ENCODE measurements at places on chromosomes 12 and 14.
A peak's percentile ranks its signal among the peaks of the same experiment; 100 is the strongest.

DNA sequence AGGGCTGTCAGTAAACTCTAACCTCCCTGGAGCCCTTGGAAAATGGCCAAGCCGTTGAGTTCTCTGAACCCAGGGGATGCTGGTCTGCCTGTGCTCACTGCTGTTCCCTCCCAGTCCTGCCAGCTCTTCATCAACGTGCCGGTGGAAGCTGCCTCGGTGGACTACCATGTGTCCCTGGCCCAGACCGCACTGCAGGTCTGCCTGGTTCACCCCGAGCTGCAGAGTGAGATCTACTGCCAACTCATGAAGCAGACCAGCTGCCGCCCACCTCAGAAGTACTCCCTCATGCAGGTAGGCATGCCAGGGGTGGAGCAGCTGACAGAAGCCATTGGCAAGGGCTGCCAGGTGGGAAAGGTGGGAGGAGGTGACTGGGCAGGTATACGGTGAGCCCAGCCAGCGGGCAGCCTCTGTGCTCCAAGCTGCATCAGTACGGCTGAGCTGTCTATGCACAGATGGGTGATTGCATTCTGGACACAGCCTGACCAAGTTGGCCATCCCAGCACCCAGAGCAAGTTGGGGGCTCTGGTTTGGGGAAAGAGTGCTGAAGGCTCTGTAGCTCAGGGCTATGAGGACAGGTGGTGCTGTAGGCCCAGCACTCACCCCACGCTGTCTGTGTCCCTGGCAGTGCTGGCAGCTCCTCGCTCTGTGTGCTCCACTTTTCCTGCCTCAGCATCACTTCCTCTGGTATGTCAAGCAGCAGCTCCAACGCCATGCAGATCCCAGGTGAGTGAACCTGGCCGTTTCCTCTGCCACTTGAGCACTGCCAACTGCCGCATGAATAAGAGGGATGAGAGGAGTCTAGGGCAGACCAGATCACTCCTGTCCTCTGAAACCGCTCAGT lies 21.9 kb downstream of the PIGH start:
- no peak for DNase-seq

GRCh38 chr12:24778486-24779304 lies 170.2 kb downstream of the BCAT1 start:
- no peak for DNase-seq

DNA sequence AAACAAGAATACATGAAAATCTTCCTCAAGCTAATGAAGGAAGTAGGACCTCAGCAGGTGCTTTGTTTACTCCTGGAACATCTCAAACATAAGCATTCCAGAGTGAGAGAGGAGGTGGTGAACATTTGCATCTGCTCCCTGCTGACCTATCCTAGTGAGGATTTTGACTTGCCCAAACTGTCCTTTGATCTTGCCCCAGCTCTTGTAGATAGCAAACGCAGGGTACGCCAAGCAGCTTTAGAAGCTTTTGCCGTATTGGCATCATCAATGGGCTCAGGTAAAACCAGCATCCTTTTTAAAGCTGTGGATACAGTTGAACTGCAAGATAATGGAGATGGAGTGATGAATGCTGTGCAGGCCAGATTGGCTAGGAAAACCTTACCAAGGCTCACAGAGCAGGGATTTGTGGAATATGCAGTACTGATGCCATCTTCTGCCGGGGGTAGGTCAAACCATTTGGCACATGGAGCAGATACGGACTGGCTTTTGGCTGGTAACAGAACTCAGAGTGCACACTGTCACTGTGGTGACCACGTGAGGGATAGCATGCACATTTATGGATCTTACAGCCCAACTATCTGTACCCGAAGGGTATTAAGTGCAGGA lies 1.9 kb downstream of the TOGARAM1 start:
- no peak for DNase-seq

DNA sequence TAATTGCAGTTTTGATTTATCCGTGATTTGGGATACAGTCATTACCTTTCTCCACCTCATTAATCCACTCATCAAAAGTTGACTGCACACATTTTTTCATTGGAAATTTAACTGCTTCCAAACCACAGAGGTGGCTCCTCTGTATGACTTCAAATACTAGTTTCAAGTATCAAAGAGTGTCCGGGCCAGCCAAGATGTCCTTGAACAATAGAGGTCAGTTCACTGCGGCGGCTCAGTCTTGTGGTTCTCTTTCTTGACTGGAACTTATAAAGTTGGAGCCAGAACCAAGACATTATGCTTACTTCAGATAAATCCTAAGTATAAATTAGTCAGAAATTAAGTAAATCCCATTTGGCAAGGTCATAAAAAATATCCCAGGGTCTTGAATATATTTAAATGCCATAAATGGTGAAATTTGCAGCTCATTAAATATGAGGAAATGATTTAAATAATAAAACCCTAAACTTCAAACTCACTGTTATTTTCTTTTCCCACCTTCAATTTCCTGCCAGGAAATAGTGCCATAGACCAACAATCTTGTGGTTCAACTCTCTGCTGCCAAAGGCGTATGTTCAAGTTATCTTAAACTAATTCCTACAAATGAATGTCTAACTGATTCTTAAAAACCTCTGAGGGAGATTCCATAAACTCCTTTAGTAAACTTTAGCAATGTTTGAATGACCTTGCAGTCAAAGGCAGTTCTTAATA lies 360.8 kb downstream of the AEBP2 start:
- DNase-seq: no peak

GRCh38 chr14:34235643-34236300 lies 226.3 kb downstream of the SPTSSA start:
- no peak for DNase-seq

DNA sequence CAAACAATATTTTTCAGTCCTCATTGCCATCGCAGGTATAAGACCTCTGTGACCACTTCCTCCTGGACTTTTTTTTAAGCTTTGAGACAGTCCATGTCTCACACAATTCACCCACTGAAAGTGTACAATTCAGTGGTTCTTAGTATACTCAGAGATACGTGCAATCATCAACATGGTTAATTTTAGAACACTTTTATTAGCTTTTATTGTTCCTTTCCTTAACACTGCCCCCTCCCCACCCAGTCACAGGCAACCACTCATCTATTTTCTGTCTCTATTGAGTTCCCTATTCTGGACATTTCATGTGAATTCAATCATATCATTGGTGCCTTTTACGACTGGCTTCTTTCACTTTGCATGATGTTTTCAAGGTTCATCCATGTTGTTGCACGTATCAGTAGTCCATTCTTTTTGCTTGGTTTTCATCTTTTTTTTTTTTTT lies 16.2 kb downstream of the NCKAP5L start:
- no peak for DNase-seq

GRCh38 chr14:99821519-99822508 lies 28.6 kb downstream of the EML1 start:
- no peak for DNase-seq

DNA sequence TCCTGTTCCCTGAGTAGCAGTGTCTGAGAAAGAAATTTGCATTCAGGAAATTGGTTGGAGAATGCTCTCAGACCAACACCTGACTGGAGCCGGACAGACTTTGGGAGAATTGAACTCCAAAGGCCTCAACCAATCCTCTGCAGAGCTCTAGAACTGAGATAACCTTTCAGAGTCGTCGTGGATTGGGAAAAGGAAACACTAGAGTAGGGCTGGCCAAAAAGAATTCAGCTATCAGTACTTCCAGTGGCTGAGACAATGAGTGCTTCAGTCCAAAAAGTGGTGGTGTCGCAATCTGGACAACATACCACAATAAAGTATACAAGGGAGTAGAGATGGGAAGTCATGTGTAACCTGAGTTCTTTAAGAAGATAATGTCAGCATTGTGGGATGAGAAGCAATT lies 377.1 kb downstream of the SLC16A7 start:
- DNase-seq: no peak

DNA sequence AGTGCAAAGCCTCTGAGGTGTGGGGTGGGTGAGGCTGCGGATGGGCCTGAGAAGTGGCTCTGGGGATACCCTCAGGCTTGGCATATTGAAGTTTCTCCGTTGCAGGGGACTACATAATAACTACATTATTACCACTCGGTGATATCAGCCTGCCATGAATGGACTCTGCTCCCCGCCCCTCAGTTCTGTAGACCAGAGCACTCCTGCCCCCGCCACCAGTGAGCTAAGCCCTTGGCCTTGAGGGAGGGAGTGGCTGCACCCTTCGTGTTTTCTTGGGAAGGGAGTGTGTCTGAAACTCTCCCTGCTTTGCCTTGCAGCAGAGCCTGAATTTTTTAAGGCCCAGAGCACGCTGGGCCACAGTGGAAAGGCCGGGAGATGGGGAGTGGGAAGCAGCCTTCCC lies 1.7 kb downstream of the ORAI1 start:
- DNase-seq: no peak

DNA sequence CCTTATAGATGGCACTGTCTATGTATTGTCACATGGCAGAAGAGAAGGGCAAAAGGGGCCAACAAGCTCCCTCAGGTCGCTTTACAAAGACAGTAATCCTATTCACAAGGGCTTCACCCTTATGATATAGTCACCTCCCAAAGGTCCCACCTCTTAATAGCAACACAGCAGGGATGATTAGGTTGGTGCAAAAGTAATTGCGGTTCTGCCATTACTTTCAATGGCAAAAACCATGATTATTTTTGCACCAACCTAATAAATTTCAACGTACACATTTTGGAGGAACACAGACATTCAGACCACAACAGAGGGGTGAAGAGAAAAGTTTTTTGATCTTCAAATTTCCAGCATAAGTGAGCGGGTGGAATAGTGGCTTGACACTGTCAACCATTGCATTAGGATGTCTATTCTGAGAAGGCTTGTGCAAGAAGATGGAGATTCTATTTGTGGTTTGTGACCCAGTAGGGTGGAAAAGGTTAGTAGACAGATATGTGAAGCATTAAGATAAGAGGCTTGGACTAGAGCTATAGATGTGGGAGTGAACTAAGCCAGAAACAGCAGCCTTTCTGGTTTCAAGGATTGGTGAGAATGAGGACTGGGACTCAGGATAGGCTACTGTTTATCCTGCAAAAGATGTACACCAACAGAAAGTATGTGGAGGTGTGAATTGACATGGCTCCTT lies 75.5 kb upstream of the CPSF6 start:
- no peak for DNase-seq

- DNase-seq: no peak
These were observed 438.1 kb downstream of the IPO8 start for GRCh38 chr12:30257618-30258017.

- DNase-seq: no peak
These were observed 96.5 kb upstream of the NCOR2 start for GRCh38 chr12:124663771-124664366.

DNA sequence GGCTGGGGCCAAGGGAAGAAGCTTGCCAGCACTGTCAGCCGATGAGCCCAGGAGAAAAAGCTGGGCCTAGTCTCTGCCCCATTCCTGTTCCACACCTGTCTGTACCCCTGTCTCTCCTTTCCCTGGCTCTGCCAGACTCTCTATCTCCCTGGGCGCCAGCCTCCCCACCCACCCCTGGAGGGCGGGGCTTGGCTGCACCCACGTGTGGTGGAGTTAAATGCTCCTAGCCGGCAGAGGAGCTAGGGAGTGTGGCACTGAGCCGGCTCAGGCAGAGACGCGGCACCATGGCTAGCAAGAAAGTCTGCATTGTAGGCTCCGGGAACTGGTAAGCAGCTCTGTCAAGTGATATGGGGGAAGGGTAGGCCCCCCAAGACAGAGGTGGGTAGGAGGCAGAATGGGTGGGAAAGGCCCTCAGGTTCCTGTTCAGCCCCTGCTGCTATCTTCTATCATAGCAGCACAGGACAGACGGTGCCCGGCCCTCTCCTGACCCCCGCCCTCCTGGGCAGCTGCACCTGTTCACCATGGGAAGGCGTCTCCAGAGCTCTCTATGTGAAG lies at the start of gene GPD1:
GPD1 (plus strand) TSS at position 242 of the 555 bp plus-strand sequence; CDS start at position 285, 43 bp downstream.
- peak; percentile 79 for DNase-seq

GRCh38 chr12:48973941-48974673 lies 2.6 kb upstream of the WNT10B start:
- no peak for DNase-seq

Data from COR-L47 (cell line).